ENCODE measurements at places on chromosomes 2 and 18.

DNA sequence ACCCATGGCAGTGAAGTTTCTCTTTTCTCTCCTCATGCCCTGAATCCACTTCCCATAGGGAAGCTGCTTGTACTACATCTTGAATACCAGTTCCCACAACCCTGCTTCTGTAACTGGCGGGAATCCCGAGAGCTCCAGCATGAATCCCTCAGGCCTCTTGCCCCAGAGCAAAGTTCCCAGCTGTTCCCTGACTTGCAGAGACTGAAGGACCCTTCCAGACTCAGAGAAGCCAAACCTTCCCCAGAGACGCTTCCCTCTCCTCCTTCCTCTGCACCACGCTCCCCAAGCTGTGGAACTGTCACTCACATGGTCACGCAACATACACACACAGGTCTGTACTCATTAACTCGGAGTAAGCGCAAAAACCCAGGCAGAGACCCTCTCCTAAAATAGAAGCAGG, 26.4 kb downstream of the TRAPPC12 start:
- DNase-seq: no peak

DNA sequence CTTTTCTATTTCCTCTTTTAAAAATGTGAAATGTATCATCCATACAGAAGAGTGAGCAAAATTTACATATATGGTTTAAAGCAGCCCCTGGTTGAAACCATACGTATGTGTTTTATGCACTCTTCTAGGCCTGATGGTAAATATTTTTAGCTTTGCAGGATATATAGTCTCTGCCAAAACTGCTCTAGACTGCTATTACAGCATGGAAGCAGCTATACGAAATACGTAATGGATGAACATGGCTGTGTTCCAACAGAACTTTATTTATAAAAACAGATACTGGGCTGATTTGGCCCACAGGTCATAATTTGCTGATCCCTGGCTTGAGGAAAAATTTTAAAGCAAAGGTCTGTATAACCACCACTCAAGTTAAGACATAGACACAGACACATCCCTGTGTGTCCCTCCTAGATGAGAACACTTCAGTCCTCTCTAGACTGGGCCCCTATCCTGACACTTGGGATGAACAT, 42.5 kb upstream of the ATP8B1 start:
- no peak for DNase-seq

GRCh38 chr2:216666461-216667233, 28.7 kb downstream of the IGFBP5 start:
- peak; percentile 49 for DNase-seq

GRCh38 chr2:68357605-68358337, 7.3 kb upstream of the PLEK start:
- DNase-seq: peak; percentile 33

All from SW 1271 (cell line).